Peyer's patch (tissue), 4 donors: ENCODE measurements at places on chromosomes 13 and 19. TPM values are rescaled to one million over a fixed set of nuclear protein-coding genes. Genes with fewer than 3 reads are reported as not detected.

GRCh38 chr13:78192716-78193115 lies 274.1 kb upstream of the EDNRB start:
- no peak for DNase-seq

DNA sequence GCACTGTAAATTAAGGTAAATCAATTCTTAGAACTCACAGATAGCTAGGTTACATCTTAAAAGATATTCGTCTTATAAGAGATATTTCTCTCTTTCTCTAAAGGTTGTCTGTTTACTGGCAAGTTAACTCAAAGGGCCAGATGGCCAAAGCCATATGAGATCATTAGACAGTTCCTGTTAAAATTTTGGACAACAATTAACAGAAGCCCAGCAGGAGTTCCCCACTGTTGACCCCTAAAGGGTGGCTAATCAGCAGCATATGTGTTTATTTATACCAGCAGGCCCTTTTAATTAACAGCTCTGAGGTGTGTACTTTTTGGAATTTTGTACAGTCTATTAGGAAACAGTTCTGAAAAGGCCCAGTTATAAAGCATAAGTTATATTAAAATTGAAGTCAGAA lies 245.8 kb downstream of the LIG4 start:
- no peak for DNase-seq

DNA sequence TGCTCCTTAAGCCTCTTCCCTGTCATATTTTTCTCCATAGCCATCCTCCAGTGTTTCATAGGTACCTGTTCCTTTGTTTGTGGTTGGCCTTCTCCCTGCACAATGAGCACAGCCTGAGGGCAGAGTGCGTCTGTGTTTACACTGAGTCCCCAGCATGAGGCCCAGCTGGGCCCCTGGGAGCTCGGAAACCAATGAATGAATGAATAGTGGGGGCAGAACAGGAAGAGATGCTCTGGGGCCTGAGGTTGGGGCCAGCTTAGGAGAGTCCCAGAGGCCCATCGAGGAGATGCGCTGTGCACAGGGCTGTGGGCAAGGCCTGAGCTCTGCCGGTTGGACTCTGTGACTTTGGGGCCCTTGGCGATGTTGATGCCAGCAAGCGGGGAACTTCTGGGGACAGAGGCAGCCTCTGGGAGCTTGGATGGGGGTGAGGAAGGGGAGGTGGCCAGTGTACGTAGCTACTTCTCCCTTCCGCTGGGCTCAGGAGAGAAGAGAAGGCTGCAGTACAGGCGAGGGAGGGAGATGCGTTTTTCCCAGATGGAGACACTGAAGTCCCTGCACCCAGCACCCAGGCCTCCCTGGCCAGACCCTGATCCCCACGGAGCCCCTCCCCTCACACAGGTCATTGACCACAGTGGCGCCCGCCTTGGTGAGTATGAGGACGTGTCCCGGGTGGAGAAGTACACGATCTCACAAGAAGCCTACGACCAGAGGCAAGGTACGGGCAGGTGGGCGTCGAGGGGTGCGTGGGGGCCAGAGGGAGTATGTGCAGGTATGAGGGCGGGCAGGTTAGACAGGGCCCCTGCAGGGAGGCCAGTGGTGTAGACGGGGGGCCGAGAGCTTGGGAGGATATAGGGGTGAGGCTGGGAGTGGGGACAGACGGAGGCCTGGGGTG lies 5.1 kb downstream of the TBCB start:
- no peak for DNase-seq

GRCh38 chr13:73258406-73258805 lies 199.6 kb downstream of the KLF5 start:
- no peak for DNase-seq

- DNase-seq, result no peak
Measured at GRCh38 chr13:67951431-67951830, 721.3 kb upstream of the PCDH9 start.

DNA sequence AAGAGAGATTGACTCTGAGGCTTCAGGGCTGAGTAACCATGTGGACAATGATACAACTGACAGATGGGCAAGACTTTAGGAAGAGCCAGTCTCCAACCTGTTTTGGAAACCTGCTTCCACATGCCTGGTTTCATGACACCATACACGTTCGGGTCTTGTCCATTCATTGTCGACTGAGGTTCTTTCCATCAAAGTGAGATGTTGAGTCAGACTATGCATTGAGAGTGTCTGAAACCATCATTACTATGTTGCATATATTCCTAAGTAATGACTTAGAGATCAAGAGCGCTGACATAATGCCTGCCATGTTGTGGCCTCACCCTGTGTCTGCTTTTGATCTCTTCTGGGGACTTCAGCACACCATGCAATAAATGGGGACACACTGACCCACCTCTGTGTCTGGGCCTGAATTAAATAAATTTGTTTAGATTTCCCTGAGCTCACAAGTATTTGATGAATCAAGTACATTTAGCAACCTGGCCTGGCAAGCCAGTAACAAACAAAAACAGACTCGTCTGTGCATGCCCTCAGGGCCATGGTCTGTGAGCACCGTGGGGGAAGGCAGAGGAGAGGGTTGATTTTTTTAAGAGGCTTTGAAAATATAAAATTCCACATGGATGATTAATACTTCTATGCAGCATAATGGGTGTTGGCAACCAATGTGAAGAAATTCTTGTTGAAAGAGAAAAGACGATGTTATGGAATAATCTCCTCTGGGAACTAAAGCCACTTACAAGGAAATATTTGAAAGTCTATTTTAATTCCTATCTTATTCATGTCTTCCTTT lies 49.9 kb upstream of the UBAC2 start:
- no peak for DNase-seq

- DNase-seq, result no peak
Measured at GRCh38 chr13:50463719-50464118, 379.8 kb downstream of the DLEU7 start.

DNA sequence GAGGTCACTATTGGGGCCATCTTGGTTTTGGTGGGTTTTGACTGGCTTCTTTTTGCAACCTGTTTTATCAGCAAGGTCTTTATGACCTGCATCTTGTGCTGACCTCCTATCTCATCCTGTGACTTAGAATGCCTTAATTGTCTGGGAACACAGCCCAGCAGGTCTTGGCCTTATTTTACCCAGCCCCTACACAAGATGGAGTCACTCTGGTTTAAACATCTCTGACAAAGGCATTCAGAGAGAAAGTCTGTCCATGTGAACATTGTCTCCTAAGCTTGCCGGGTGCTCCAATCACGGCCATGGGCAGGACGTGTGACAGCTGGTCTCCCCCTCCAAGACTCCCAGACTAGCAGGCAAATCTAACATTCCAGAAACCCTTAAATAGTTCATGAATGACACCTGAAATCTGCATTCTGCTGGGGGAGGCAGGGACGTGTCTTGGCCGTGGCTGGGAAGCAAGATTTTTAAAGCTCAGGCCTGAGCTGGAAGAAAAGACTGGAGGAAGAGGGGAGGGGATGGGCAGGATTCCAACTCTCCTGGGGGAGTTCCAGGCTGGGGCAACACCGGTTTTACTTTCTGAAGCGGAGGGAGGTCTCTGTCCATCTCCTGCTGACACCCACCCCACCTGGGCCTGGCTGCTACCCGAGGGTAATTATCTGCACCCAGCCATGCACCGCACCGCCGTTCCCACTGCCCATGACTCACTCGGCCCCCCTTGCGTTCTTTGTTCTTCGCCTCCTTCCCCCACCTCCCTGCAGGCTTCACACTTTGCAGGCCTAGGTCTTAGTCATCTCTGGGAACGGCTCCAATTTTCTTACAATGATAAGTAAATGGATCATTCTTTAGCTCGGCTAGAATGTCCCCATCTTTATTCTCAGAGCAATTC lies 11.6 kb upstream of the OR1M1 start:
- DNase-seq, result peak; percentile 66

DNA sequence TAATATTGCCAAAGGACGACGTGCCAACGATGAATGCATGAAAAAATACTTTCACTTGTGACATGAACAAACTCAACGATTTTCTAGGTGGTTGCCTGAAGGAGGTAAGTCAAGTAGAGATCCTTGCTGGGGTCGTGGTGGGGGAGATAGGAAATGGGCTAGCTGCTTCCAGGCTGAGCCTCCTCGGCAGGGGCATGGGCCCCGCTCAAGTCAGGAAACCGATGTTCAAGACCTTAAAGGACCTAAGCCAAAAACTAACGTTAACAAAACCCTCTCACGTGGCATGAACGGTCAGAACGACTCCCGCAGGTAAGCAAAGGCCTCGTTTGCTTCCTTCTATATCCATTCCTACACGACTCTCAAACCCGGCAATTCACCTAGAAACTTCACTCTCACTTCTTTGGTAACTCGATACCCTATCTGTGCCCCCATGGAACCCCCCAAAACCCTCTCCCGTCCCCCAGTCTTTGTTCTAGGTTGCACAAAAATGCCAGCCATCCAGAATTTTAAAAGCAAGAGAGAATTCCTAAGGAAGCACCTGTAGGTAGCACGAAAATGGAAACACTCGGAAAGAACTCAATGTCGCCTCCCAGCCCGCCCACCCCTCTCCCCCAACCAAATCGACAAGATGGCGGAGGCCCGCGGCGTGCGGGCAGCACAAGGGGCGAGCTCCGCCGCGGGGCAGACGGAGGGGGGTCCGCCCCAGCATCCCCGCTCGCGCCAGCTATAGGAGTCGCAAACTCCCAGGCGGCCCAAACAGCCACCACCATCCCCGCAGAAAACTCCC lies 13.6 kb downstream of the ACP4 start:
- no peak for DNase-seq

DNA sequence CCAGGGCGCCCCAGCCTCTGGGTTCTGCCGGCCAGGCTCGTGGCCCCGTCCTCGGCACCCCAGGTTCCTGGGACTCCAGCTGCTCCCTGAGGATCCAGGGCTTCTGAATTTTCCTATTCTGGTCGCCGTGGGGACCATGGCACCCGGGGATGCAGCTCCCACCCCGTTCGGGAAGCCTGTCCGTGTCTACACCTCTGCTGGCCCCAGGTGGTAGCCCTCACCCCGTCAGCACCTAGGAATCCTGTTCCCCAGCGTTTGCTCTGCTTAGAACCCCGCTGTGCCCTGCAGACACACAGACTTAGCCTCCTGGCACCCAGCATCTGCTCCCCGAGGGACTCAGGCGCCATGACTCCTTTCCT lies 960 bp downstream of the PPFIA3 start:
- no peak for DNase-seq

DNA sequence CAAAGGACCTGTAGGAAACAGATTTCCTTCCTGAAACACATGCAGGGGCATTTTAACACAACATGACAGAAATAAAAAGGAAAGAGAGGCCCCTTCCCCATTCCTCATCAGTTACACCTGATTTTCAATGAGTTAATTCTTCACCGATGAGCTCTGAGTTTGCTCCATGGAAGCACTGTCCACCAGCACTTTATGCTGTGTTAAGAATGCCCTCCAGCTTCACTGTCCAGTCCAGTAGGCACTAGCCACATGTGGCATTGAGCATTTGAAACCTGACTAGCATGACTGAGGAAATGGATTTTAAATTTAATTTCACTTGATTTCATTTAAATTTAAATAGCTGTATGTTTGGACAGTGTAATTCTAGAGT lies 217.2 kb upstream of the SLC10A2 start:
- no peak for DNase-seq

DNA sequence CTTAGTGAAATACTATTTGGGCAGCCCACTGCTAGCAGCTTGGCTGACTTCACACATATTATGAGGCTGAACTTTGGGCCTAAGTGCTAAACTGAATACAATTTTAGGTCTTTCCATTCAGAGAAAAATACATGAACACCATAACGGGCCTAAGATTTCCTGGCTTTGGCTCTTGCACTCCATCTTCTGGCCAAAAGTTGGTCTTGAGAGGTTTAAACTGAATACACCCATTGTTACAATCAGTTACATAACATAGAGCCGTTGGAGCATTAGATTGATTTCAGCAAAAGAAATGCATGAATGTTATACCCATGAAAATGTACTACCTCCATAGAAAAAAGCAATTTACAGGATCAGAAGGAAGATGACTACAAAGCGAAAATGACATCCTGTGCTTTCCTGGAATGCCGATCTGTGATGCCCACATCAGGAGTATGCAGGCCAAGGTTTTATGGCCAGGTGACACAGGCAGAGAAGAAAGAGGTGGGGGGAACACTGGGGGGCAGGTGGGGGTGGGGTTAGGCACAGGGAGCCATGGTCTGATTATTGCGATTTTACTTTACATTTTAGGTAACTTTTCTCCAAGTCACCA lies 11.1 kb upstream of the SHISA2 start:
- no peak for DNase-seq

GRCh38 chr19:1383017-1383311 lies 743 bp upstream of the NDUFS7 start:
- DNase-seq, result no peak

DNA sequence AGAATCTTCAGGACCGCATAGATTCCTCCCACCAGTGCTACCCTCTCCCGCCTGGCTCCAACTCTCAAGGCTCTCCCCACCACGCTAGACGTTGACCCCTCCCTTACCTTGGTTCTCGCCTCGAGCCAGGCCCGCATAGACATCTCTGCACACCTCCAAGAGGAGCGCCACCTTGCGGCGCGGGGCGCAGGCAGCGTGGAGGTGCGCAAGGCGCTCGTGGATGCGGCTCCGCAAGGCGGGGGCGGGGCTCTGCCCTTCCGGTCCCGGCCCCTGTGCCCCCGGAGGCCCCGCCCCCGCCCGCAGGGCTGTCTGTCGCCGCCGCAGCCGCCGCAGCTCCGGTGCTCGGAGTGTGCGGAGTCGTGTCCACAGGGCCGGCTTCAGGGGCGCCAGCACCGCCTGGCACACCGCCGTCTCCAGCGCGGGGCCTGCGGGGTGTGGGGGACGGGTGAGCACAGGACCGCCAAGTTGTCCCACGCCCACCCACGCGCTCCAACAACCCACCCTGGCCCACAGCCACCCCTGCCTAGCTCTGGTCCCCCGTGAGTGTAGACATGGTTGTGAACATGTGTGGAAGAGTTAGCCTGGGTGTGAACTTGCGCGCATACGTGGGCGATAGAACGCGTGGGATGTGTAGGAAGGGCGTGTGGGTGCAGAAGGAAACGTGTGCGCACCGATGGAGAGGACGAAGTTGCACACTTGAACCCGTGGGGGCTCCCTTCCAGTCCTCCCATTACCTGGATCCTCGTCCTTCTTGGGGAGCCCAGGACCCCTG lies 8.1 kb downstream of the RINL start:
- peak; percentile 96 for DNase-seq

GRCh38 chr19:54299126-54299498 lies 13.9 kb downstream of the LILRA5 start:
- no peak for DNase-seq

DNA sequence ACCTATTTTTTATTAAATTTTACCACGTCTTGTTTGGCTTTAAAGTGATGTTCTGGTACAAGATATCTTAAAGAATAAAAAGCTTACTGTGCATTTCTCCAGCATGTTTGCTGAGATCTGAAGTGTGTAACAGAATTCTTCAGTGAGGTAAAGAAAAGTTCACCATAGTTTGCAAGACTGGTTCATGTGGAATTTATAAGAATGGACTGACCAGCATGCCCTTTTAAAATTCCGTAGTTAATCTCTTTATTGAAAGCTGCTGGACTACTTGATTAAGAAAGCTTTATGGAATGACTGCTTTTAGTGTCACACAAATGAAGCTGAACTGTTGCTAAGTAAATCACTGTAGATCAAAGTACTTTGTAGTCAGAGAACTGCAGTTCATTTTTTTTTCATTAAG lies 119.2 kb downstream of the GPC6 start:
- DNase-seq, result no peak

- no peak for DNase-seq
Measured at GRCh38 chr13:71055644-71056043, 811.4 kb downstream of the DACH1 start.

The TMPRSS9 gene
- 2.5 TPM for total RNA-seq

The FFAR1 gene
- total RNA-seq, result not detected

The FBXO17 gene
- total RNA-seq, result 1.4 TPM

The KCNRG gene
- 2.9 TPM for total RNA-seq

The THSD1 gene
- total RNA-seq, result 5.0 TPM

The C19orf73 gene
- total RNA-seq, result 6.1 TPM

The FXYD7 gene
- not detected for total RNA-seq

The LMTK3 gene
- total RNA-seq, result 17.6 TPM

The ZNF543 gene
- 4.8 TPM for total RNA-seq

The TGFB1 gene
- 6.8 TPM for total RNA-seq

The TRPC4 gene
- not detected for total RNA-seq

The MUC16 gene
- total RNA-seq, result not detected
